Activated CD8-positive, alpha-beta memory T cell treated with anti-CD3 and anti-CD28 coated beads for 48 hours (primary cell): ENCODE measurements at places on chromosomes 12 and 14.

GRCh38 chr14:101937926-101938767 is 26.2 kb upstream of the DYNC1H1 start:
- no peak for DNase-seq

GRCh38 chr12:101935890-101936746 is 58.7 kb downstream of the DRAM1 start:
- no peak for DNase-seq

GRCh38 chr12:123097561-123098084 is 53.3 kb downstream of the PITPNM2 start:
- DNase-seq, result no peak

GRCh38 chr12:131002216-131002631 is 48.5 kb downstream of the ADGRD1 start:
- no peak for DNase-seq

DNA sequence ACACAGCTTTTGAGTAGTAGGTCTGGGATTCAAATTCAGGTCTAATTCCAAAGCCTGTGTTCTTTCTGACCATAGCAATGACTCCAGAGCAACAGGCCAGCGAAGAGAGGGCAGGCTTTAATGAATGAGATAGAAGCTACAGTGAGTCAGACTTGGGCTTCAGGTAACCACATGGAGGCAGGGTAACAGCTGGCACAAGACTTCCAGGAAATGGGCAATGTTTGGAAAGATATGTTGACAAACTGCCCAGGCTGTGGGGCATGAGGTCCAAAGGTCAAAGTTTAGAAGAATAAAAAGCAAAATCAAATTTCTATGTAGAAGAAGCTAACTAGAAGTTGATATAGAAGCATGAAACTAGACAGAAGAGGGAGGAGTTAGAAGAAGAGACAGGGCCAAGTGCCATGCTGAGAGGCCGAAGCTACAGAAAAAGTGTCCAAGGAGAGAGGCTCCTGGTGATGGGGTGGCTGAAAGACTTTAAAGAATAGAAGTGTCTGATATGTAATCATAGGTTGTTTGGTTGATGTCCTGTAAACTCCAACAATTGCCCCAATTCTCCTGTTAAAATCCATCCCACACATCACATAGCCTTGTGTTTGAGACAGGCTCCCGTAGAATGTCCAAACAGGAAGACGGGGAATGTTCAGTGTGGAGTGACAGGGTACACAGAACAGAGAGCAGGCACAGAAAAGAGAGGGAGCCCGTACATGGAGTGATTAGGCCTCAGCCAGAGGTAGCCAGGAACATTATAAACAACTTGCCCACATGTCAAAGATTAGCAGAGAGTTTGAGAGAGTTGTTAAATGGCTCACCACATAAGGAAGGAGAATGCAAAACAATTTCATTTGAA is 384.7 kb downstream of the CCDC91 start:
- no peak for DNase-seq

DNA sequence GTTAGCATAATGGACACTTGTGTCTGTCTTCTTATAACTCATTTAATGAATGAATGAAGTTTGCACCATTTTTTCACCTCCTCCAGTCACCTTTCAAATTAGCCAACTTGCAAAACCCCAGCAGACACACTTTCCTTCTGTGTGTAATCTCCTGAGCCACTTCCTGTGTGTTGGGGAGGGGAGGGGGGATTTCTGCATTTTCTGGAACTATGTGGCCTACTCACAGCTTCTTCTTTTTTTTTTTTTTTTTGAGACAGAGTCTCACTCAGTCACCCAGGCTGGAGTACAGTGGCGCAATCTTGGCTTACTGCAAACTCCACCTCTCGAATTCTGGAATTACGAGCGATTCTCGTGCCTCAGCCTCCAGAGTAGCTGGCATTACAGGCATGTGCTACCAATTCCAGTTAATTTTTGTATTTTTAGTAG is 4.1 kb upstream of the SERPINA1 start:
- DNase-seq, result no peak
